CD4-positive, CD25-positive, alpha-beta regulatory T cell (primary cell): ENCODE measurements at places on chromosomes 1 and 21.
A peak's percentile ranks its signal among the peaks of the same experiment; 100 is the strongest.

GRCh38 chr1:209607102-209607794, 23.7 kb downstream of the CAMK1G start:
- no peak for DNase-seq

DNA sequence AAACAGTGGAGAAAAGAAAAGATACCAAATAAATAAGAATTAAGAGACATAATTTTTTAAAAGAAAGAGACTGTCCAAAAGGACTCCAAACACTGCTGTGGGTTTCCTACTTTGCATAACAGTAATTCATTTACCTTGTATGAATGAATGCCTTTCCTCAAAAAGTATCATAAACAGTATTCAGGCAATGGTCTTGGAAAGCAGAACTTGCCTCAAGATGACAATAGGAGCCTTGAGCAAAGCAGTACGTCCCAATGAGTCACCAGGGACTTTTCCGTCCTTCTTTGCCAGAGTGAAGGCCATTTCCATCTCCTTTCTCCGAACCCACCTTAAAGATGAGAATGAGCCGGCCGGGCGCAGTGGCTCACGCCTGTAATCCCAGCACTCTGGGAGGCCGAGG, 186.4 kb downstream of the ZBTB18 start:
- DNase-seq, result no peak

DNA sequence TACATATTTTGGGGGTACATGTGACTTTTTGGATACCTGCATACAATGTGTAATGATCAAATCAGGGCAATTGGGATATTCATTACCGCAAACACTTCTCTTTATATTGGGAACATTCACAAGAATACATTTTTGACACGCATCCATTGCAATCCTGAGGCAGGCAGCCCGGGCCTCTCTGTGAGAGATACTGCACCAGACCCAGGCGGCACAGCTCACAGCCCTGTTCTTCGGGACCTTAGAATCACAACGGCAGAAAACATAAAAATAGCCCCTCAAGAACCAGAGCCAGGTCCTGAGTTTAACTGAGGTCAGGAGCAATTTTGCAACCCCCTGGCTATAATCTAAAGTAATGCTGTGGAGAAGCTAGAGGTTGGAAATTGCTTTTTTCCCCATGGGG, 90.8 kb upstream of the PGBD5 start:
- DNase-seq, result no peak

- no peak for DNase-seq
These were observed 11.6 kb upstream of the TNFSF18 start for GRCh38 chr1:173062150-173062938.

DNA sequence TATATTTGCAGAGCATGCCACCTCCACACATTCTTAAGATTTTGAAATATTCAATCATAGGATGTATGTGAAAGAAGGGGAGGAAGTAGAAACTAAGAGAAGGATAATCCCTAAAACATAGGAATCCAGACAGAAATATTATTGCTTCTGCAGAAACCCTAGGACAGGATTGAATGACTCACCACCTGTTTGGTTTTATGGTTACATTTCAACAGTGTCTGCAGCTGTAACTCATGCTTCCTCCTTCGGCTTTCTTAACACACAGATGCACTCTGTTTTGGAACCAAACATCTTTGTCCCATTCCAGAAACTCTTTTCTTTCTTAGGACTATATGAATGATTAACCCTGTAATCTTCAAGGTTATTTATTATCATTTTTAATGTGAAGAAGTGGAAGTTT, 20.7 kb downstream of the RGS7 start:
- no peak for DNase-seq

GRCh38 chr1:87816646-87817045, 488.0 kb downstream of the LMO4 start:
- no peak for DNase-seq

DNA sequence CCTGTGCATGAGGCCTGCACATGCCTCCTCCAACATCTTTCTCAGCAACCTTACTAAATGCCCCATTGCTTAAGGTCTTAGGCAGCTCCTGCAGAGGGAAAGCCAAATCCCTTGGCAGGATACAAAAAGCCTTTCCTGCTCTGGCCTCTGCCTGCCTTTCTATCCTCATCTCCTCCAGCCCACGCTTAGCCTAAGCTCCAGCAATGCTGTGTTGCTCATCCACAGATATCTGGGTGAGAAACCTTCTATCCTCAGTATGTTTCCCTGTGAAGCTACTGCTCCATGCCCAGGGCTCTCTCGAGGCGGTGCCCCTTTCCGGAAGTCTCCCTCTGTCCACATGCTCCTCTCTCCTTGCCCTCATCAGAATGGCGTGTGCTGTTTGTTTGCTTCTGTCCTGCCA, 37.0 kb upstream of the CCSAP start:
- no peak for DNase-seq

DNA sequence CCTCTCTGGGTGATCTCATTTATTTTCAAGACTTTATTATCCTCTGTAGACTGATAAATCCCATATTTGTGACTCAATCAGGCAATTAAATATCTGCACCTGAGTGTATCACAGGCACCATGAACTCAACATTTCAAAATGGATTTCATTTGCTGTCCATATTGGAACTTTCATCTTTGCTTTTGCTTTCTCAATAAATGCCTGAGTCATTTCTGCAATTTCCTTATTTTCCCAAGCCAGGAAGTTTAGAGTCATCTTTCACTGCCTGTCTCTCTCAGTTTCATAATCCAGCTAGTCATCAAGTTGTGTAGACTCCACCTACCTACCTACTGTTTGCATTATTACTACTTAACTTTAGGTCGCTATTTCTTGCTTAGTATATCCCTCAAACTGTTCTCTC, 540.9 kb downstream of the LMO4 start:
- no peak for DNase-seq

GRCh38 chr1:85229574-85230097, 28.8 kb upstream of the SYDE2 start:
- no peak for DNase-seq

GRCh38 chr1:61130338-61131000, 48.1 kb downstream of the NFIA start:
- DNase-seq, result no peak

GRCh38 chr1:175884369-175884768, 141.0 kb upstream of the TNR start:
- DNase-seq, result no peak

GRCh38 chr1:184929711-184930202, 44.6 kb downstream of the NIBAN1 start:
- no peak for DNase-seq

- DNase-seq, result no peak
These were observed 97.5 kb upstream of the CTTNBP2NL start for GRCh38 chr1:112298558-112298957.

GRCh38 chr1:244341455-244342450, 110.0 kb downstream of the ADSS2 start:
- DNase-seq, result peak; percentile 58

DNA sequence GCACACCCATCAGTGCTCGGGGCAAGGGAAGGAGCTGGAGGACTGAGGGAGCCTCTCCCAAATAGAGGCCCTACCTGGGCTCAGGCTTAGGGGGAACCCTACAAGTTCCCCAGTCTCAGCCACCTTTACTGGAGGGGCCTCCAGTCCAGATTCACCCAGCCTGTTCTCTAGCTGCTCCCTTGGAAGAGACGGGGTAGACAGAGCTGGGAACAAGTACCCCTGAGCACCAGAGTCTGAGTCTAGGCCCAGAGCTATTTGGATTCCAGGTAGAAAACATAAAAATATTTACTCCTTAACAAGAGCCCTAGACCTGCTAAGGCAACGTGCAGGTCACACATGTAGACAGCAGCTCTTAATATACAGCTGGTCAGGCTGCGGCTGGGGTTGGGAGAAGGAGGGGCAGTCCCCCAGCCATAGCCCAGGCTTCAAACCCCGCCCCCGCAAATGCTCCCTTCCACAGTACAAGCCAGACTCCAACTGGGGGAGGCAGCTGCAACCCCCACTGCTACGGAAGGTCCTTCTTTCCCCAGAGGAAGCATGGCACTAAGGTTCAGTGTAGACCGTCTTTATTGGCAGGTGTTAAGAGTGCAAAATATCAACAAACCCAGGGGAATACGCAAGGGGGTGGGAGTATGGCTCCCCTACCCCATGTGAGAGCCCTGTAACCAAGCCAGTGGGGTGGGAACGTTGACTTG, 8.0 kb downstream of the TENT5B start:
- DNase-seq, result no peak

DNA sequence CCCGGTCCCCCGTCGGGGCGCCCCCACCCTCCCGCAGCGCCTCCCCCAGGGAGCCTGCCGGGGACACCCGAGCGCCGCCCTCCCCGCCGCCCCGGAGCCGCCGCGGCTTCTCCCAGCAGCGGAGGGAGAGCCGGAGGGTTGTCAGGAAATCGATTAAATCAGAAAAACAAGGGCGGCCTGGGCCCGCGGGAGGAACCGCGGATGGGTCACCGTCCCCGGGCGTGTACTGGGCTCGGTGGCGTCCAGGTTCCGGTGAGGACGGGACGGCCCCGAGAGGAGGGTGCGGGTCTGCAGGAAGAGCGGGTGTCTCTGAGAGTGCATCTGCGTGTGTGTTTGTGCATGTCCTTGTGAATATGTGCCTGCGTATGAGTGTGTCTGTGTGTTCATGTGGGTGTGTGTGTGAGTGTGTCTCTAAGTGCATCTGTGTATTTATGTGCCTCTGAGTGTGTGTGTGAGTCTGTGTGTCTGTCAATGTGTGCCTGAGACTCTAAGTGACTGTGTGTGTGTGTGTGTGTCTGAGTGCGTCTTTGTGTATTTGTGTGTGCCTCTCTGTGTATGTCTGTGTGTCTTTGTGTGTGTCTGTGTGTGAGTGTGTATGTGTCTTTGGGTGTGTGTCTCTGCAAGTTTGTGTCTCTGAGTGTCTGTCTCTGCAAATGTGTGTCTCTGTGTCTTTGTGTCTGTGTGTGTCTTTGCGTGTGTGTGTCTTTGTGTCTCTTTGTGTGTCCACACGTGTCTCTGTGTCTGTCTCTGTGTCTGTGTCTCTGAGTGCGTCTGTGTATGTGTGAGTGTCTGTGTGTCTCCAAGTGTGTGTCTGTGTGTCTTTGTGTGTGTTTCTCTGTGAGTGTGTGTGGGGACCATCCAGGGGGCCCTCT, 1.1 kb downstream of the SPSB1 start:
- peak; percentile 30 for DNase-seq

- peak; percentile 59 for DNase-seq
These were observed 5.3 kb downstream of the PTTG1IP start for GRCh38 chr21:44867999-44868700.

DNA sequence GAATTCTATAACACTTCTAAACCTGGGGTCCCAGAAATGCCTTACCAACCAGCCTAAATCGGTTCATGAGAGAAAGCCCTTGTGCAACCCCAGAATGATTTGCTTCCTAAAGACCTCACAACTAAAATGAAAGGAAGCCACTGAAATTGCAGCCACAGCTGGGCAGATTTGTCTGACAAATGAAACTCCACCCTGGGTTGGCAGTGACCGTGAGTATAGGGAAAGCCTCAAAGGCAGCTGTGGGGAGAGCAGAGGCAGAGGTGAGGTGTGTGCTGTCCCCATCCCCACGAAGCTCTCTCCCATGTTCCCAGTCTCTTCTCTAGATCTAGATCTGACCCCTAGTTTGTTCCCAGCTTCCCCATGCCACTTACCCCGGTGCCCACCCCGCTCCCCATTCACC, 23.1 kb downstream of the RHBDL2 start:
- DNase-seq, result no peak

DNA sequence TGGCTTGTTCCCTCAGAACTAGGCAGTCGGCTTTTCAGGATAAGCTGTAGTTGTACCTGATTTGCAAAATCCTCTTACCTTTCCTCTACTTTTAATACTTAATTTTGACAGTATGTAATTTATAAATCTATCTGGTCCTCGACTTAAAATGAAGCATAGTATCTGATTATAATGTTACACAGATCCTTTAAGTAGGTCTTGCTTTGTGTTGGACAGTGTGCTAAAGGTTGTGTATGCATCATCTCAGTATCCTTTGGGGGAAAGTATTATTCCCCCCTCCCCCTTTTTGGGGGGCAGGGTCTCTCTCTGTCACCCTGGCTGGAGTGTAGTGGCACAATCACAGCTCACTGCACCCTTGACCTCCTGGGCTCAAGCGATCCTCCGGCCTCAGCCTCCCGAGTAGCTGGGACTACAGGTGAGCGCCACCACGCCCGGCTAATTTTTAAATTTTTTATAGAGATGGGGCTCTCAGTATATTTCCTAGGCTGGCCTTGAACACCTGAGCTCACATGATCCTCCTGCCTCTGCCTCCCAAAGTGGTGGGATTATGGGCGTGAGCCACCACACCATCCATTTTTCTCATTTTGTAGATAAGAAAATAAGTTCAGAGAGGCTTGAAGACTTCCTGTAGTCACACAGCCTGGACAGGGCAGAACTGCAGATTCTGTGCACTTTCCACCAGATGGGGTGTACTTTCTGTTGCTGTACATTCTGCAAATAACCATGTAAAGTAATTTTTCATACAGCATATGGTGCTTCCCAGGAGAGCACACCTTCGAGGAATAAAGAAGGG, 791 bp upstream of the STX6 start:
- DNase-seq, result no peak

DNA sequence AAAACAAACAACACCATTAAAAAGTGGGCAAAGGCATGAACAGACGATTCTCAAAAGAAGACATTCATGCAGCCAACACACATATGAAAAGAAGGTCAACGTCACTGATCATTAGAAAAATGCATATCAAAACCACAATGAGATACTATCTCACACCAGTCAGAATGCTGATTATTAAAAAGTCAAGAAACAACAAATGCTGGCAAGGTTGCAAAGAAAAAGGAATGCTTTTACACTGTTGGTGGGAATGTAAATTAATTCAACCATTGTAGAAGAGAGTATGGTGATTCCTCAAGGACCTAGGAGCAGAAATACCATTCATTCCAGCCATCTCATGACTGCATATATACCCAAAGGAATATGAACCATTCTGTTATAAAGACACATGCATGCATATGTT, 419.6 kb downstream of the NEGR1 start:
- no peak for DNase-seq

- no peak for DNase-seq
These were observed 286.0 kb upstream of the B3GALT2 start for GRCh38 chr1:193472430-193472829.

DNA sequence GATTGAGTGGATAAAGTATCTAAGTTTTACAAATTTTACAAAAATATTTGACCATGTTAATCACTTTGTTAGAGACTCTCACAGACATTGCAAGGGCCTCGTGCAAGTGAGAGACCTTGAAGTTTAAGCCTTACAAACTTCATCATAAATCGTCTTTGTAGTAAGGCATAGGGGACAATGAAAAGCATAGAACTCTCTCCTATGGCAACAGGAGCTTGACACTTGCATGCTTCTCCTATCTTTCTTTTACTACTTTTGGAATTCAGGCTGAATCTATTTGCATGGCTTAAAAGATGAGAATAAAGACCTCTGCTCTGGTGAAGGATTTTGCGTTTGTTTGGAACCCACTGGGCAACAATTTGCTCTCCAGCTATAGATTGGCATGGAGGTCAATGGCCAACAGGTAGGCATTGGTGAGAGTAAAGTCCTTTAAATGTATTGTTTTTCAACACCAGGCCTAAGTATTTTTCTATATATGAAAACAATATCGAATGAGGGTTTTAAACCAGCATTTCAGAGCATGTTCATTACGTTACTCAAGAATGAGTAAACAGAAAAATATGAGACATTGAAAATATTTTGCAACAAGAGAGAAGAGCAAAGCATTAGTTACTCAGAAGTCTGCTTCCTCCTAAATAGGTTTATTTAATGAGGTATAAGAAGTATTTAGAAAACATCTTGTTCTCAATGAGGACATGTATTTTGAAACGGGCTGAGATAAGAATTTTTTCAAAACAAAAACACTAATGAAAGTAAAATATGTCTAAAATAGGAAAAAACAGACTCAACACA, 192.2 kb downstream of the TGFB2 start:
- DNase-seq, result no peak
